Spinal cord (tissue), 10 donors: ENCODE measurements at places on chromosomes 7 and 10. TPM values are rescaled to one million over a fixed set of nuclear protein-coding genes. Genes with fewer than 3 reads are reported as not detected.

Gene SCIN
- 7.5 TPM for total RNA-seq

Gene INMT
- 11.6 TPM for total RNA-seq

Gene ZNF425
- 5.7 TPM for total RNA-seq

Gene PGAM2
- 10.7 TPM for total RNA-seq

Gene EMX2
- total RNA-seq = 1.9 TPM

Gene SORCS1
- 11.4 TPM for total RNA-seq

Gene C7orf57
- total RNA-seq = 1.8 TPM

Gene NXPH1
- 60.7 TPM for total RNA-seq

Gene CDNF
- total RNA-seq = 0.50 TPM

Gene TUBAL3
- total RNA-seq = not detected

DNA sequence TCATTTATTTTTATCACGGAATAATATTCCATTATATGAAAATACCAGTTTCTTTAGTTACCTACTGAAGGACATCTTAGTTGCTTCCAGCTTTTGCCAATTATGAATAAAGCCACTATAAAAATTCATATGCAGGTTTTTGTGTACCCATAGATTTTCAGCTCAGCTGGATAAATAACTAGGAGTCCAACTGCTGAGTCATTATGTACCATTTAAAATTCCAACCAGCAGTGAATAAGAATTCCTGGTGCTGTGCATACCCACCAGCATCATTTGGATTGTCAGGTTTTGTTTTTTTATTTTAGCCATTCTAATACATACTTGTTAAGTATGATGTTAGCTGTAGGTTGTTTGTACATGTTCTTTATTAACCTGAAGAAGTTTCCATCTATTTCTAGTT, 14.5 kb downstream of the FAM24B start:
- no peak overlapping the region for H3K4me3 ChIP-seq
- no peak for DNase-seq
- no peak overlapping the region for H3K27ac ChIP-seq
- H3K27me3 ChIP-seq = no peaks in the 10 kb centered on the region

- H3K27me3 ChIP-seq = no peaks in the 10 kb centered on the region
- peaks cover 11% of the 10 kb centered on the region for H3K36me3 ChIP-seq
- no peak overlapping the region for H3K4me3 ChIP-seq
- H3K4me1 ChIP-seq = no peaks in the 10 kb centered on the region
These were observed 120.4 kb downstream of the ARHGAP21 start for GRCh38 chr10:24603333-24603732.

DNA sequence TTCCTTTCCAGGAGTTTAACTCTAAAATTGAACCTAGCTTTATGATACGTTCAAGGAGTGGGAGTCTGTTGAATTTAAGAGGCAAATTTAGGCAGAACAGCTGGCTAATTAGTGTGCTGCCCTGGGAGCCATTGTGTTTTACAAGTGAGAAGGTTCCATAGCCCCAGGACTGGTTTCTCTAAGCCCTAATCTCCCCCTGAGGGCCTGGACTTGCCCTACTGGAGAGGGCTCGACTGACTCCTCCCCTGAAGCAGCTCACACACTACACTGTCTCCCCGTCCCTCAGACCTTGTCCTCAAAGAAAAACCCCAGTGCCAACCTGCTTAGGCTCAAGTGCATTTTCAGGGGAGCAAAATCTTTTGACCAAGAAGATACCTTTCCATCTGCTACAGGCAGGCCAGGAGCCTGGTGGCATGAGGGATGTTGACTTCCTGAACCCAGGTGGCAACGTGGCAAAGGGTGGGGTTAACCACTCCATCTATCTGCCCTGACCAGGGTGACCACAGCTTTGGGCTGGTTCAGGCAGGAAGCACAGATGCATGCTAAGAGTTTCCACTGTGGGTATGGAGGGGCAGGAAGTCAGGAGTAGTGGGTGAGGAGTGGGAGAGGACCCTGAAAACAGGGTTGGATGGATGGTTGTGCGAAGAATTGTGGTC, 68.9 kb upstream of the CARD11 start:
- no peak overlapping the region for H3K27ac ChIP-seq
- H3K36me3 ChIP-seq = no peaks in the 10 kb centered on the region
- no peaks in the 10 kb centered on the region for H3K27me3 ChIP-seq
- H3K4me3 ChIP-seq = no peak overlapping the region
- no peaks in the 10 kb centered on the region for H3K4me1 ChIP-seq
- no peak for DNase-seq

GRCh38 chr7:119748991-119749390, 524.0 kb upstream of the KCND2 start:
- no peaks in the 10 kb centered on the region for H3K4me1 ChIP-seq
- no peak overlapping the region for H3K27ac ChIP-seq
- H3K36me3 ChIP-seq = no peaks in the 10 kb centered on the region
- DNase-seq = no peak
- H3K27me3 ChIP-seq = no peaks in the 10 kb centered on the region
- H3K4me3 ChIP-seq = no peak overlapping the region

DNA sequence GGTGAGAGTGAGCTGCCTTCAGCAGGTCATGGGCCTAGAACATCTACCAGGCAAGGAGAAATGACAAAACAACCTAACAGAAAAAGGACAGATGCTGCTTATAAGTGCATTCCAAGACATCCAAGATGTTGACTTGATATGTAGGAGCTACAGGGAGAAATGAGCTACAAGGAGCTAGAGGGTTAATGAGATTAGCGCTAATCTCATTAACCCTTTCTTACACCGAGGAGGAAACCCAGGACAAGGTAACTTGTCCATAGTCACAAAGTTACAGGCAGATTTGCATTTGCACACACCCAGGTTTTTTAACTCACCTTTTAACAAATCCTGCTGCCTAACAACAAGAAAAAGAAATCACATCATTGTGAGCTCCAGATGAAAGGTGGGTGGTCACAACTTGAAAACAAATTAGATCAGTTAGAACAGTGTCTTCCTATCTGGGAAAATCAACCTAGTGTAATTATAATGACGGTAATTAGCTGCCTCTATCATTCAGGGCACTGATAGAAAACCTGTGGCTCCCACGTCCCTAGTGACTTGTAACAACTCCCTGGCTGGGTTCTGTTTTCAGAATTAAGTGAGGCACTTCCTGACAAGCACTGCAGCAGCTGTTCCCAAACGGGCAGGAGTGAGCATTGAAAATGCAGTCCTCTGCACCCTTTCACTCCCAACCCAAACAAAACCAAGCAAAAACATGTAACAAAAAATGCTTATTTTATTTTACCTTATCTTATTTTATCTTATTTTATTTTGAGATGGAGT, 5.7 kb downstream of the KIAA1549 start:
- no peaks in the 10 kb centered on the region for H3K36me3 ChIP-seq
- H3K27me3 ChIP-seq = no peaks in the 10 kb centered on the region
- H3K4me3 ChIP-seq = no peak overlapping the region
- peaks cover 37% of the 10 kb centered on the region for H3K4me1 ChIP-seq

- no peak overlapping the region for H3K27ac ChIP-seq
- H3K36me3 ChIP-seq = no peaks in the 10 kb centered on the region
- H3K4me3 ChIP-seq = no peak overlapping the region
- DNase-seq = no peak
These were observed 50.1 kb upstream of the ELN start for GRCh38 chr7:73977619-73978618.

- peak; percentile 79 for DNase-seq
- H3K4me1 ChIP-seq = peaks cover 6% of the 10 kb centered on the region
- H3K27ac ChIP-seq = no peak overlapping the region
These were observed 6.8 kb downstream of the CYP26A1 start for GRCh38 chr10:93080350-93081046.

GRCh38 chr10:48683868-48684267, 805 bp upstream of the WDFY4 start:
- no peak for DNase-seq
- no peaks in the 10 kb centered on the region for H3K27me3 ChIP-seq

DNA sequence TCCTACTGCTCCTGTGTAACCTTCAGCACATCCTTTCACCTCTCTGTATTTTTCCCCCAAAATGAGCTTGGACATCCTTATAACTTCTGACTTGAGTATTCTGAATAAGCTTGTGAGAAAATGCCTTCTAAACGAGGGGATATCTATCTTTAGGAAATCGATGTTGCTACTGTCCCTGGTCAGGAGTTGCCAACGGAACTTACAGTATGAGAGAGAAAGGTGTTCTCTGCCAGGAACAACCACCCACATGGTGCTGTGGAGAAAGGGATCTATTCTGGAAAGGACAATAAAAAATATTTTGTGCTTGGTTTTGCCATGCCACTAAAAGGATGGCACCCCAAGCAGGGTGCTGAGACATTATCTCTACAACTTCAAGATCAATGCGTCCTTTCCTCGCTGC, 186.6 kb upstream of the AOAH start:
- H3K4me1 ChIP-seq = no peaks in the 10 kb centered on the region
- no peak for DNase-seq
- no peak overlapping the region for H3K27ac ChIP-seq

DNA sequence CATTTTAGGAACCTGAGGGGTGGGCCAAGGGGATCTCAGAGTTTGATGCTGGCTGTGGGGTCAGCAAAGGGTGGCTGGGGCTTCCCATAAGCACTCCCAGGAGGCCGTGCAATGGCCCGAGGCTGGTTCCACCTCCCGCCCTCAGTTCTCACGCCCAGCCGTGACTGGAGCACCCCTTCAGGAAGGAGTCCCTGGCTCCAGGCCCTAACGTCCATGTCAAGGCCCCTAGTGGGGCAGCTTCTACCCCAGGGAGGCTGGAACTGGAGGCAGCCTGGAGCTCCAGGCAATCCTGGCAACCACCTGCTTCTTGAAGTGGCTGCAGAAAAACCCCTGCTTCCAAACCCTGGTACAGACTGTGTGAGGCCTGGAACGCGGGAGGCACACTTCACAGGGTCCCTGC, 165.5 kb downstream of the DIP2C start:
- peaks cover 43% of the 10 kb centered on the region for H3K4me1 ChIP-seq
- no peaks in the 10 kb centered on the region for H3K27me3 ChIP-seq
- H3K27ac ChIP-seq = no peak overlapping the region
- peaks cover 20% of the 10 kb centered on the region for H3K36me3 ChIP-seq

GRCh38 chr7:73642834-73643233, 18.5 kb upstream of the MLXIPL start:
- no peak overlapping the region for H3K27ac ChIP-seq
- H3K4me1 ChIP-seq = peaks cover 6% of the 10 kb centered on the region
- DNase-seq = no peak

DNA sequence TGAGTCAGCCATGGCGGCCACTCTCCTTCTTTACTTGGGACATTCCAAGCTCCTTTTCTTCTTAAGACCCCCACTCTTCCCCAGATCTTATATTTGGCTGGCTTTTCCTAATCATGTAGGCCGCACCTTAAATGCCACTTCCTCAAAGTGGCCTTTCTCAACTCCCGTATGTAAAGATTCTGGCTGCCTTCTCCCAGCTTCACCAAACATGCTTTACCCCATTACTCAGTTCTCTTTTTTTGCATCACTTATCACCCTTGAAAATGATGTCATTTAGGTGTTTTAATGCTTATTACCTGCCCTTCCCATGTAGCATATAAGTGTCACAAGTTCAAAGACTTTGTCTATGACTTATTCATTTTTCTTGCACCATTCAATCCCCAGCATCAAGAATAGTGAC, 810.1 kb upstream of the CELF2 start:
- no peaks in the 10 kb centered on the region for H3K36me3 ChIP-seq

DNA sequence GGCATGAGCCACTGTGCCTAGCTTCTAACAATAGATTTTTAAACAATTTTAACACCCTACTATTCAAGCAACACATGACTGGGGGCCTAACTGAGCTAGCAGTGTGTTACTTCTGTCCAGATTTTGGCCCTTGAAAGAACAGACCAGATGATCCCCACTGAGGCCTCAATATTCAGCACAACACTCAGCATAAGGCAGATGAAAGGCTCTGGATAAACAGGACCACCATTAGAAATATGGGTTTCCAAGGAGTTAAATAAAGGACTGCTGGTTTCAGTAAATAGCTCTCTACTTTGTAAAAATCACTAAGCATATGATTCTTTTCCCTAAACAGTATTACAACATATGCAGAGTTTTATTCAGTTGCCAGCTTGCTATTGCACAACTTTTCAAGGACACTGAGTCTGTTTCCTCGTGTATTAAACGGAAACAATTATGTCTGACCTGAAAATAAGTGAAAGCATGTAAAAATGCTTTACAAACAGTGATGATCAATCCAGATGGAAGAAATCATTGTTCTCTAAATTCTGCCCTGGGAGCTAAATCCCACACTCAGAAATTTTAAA, 23.8 kb upstream of the FZD1 start:
- H3K36me3 ChIP-seq = no peaks in the 10 kb centered on the region
- no peak for DNase-seq
- H3K27ac ChIP-seq = no peak overlapping the region
- H3K4me3 ChIP-seq = no peak overlapping the region
- no peaks in the 10 kb centered on the region for H3K4me1 ChIP-seq

DNA sequence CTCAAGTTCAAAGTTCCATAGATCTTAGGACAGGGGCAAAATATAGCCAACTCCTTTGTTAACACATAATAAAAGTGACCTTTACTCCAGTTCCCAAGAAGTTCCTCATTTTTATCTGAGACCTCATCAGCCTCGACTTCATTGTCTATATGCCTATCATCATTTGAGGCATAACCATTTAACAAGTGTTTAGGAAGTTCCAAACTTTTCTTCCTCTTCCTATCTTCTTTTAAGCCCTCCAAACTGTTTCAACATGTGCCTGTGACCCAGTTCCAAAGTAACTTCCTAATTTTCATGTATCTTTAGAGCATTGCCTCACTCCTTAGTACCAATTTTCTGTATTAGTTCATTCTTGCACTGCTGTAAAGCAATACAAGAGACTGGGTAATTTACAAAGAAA, 569.1 kb downstream of the ANKRD7 start:
- H3K27ac ChIP-seq = no peak overlapping the region
- no peaks in the 10 kb centered on the region for H3K27me3 ChIP-seq
- H3K36me3 ChIP-seq = no peaks in the 10 kb centered on the region
- DNase-seq = no peak

- no peak overlapping the region for H3K27ac ChIP-seq
- peaks cover 3% of the 10 kb centered on the region for H3K4me1 ChIP-seq
- H3K36me3 ChIP-seq = no peaks in the 10 kb centered on the region
- no peak overlapping the region for H3K4me3 ChIP-seq
- DNase-seq = peak; percentile 26
These were observed 427.1 kb downstream of the GALNT17 start for GRCh38 chr7:71558806-71559613.

DNA sequence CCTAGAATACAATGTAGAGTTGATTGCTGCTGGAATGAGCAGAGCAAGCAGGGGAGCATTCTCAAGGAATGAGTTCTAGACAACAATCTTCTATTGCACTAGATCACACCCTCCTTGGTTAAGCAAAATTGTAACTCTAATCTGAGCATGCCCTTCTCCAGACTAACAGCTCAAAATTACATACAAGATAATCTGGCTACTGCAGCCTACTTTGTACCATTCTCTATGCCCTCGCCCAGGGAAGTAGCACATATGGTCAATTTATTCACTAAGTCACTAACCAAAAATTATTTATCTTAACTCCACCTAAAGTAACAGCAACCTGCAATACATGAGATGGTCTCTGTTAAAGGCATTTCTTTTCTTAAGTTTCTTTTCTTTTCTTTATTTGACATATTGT, 42.5 kb upstream of the KCTD7 start:
- H3K4me3 ChIP-seq = no peak overlapping the region
- H3K4me1 ChIP-seq = peaks cover 24% of the 10 kb centered on the region
- H3K36me3 ChIP-seq = peaks cover 12% of the 10 kb centered on the region
- H3K27me3 ChIP-seq = no peaks in the 10 kb centered on the region
- DNase-seq = no peak
- no peak overlapping the region for H3K27ac ChIP-seq

GRCh38 chr7:127761196-127761595, 109.2 kb downstream of the SND1 start:
- H3K4me3 ChIP-seq = no peak overlapping the region
- H3K4me1 ChIP-seq = no peaks in the 10 kb centered on the region
- no peaks in the 10 kb centered on the region for H3K36me3 ChIP-seq
- H3K27me3 ChIP-seq = no peaks in the 10 kb centered on the region
